ENCODE measurements at places on chromosomes 6 and 20. TPM values are rescaled to one million over a fixed set of nuclear protein-coding genes. Genes with fewer than 3 reads are reported as not detected.

Gene GTF3C6
- 134 TPM for total RNA-seq

Gene NKX2-4
- total RNA-seq, result not detected

Gene ELOVL2
- total RNA-seq, result not detected

Gene NHLRC1
- 1.5 TPM for total RNA-seq

Gene TCP11
- 0.65 TPM for total RNA-seq

Gene ZNF165
- total RNA-seq, result 0.34 TPM

- no peak overlapping the region for H3K27ac ChIP-seq
- no peaks in the 10 kb centered on the region for H3K4me1 ChIP-seq
- no peak for DNase-seq
- no peaks in the 10 kb centered on the region for H3K36me3 ChIP-seq
Observed at GRCh38 chr6:19552076-19552475, 285.1 kb upstream of the ID4 start.

GRCh38 chr6:121694389-121694788, 258.9 kb downstream of the GJA1 start:
- no peaks in the 10 kb centered on the region for H3K36me3 ChIP-seq
- no peak overlapping the region for H3K27ac ChIP-seq
- H3K4me3 ChIP-seq, result no peak overlapping the region
- DNase-seq, result no peak

GRCh38 chr6:158057213-158057987, 75.7 kb downstream of the SYNJ2 start:
- peaks cover 44% of the 10 kb centered on the region for H3K36me3 ChIP-seq
- H3K4me1 ChIP-seq, result peaks cover 81% of the 10 kb centered on the region
- no peaks in the 10 kb centered on the region for H3K27me3 ChIP-seq
- peak overlapping the region; percentile 100 for H3K27ac ChIP-seq

DNA sequence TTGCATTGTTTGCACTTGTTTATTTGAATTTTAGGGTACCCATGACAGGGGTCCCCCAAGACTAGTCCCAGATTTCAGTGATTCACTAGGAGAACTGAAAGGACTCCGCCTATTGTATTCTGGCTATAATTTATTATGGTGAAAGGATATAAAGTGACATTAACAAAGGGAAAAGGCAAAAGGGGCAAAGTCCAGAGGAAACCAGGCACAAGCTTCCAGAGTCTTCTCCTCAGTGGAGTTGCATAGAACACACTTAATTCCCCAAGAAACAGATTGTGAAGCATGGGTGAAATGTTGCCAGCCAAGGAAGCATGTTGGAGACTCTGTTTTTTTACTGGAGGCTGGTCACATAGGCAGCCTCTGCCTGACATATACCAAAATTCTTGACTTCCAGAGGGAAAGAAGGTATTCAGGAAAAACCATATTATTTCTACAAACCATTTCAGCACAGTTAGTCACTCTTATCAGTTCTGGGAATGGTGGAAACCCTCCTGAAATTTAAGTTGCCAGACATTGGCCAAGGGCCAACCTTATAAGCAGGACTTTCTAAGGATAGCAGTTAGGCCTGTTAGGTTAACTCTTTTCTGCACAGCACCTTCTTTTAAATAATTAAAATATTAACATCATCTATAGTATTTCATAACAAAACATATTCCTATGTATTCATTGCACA, 71.8 kb downstream of the FIG4 start:
- peaks cover 39% of the 10 kb centered on the region for H3K4me1 ChIP-seq
- peaks cover 24% of the 10 kb centered on the region for H3K36me3 ChIP-seq
- H3K27ac ChIP-seq, result no peak overlapping the region
- H3K4me3 ChIP-seq, result no peak overlapping the region

DNA sequence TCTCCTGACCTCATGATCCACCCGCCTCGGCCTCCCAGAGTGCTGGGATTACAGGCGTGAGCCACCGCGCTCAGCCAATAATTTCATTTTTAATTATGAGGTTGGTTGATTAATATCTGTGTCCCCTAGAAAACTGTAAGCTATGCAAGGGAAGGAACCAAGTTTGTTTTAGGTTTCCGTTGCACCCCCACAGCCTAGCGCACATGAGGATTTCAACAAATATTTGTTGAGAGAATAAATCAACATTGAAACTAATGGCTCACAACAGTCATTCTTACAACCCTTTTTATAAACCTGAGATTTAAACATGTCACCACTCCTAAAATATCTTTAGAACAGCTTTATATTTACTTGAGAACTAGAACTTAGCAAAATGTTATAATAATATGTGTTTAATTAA, 114.0 kb upstream of the CARMIL1 start:
- H3K4me1 ChIP-seq, result peaks cover 32% of the 10 kb centered on the region
- no peak for DNase-seq
- H3K4me3 ChIP-seq, result no peak overlapping the region
- no peak overlapping the region for H3K27ac ChIP-seq

GRCh38 chr20:47275548-47275947, 81.0 kb downstream of the ZMYND8 start:
- H3K4me1 ChIP-seq, result peaks cover 79% of the 10 kb centered on the region
- DNase-seq, result no peak
- H3K27me3 ChIP-seq, result peaks cover 5% of the 10 kb centered on the region

GRCh38 chr6:43196337-43196736, 14.3 kb downstream of the CUL9 start:
- DNase-seq, result no peak
- H3K27me3 ChIP-seq, result no peaks in the 10 kb centered on the region
- H3K27ac ChIP-seq, result no peak overlapping the region
- H3K4me3 ChIP-seq, result no peak overlapping the region
- H3K36me3 ChIP-seq, result peaks cover 11% of the 10 kb centered on the region

Data from HFFc6 (cell line).